ENCODE measurements at places on chromosomes 16 and 17.

GRCh38 chr17:17425005-17425404, 51.8 kb upstream of the MED9 start:
- DNase-seq: peak; percentile 54

GRCh38 chr17:64767269-64767997, 105.3 kb upstream of the SMURF2 start:
- no peak for DNase-seq

DNA sequence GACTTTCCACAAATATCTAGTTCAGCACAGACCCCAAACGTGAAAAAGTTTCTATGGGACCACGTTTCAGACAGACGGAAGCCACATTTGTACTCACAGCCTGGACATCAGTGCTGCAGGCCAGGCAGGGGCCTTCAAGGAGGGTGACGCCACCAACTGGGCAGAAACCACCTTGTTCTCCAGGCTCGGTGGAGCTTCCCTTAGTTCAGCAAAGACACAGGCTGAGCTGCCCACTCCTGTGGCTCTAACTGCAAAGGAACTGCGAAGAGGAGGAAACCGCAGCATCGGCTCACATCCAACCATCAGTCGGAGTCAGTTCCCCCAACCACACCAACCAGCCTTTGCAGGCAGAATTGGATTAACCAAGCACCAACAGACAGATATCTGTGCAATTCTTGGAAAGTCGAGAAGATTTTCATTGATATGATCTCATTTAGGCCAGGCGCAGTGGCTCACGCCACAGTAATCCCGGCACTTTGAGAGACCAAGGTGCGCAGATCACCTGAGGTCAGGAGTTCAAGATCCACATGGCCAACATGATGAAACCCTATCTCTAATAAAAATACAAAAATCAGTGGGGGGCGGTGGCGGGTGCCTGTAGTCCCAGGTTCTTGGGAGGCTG, 73.3 kb upstream of the CNEP1R1 start:
- DNase-seq: peak; percentile 54

- no peak for DNase-seq
Measured at GRCh38 chr16:51453251-51453650, 302.2 kb upstream of the SALL1 start.

- peak; percentile 85 for DNase-seq
Measured at GRCh38 chr17:21513012-21513570, 136.9 kb downstream of the KCNJ12 start.

- no peak for DNase-seq
Measured at GRCh38 chr16:81280393-81280792, 34.4 kb upstream of the GAN start.

DNA sequence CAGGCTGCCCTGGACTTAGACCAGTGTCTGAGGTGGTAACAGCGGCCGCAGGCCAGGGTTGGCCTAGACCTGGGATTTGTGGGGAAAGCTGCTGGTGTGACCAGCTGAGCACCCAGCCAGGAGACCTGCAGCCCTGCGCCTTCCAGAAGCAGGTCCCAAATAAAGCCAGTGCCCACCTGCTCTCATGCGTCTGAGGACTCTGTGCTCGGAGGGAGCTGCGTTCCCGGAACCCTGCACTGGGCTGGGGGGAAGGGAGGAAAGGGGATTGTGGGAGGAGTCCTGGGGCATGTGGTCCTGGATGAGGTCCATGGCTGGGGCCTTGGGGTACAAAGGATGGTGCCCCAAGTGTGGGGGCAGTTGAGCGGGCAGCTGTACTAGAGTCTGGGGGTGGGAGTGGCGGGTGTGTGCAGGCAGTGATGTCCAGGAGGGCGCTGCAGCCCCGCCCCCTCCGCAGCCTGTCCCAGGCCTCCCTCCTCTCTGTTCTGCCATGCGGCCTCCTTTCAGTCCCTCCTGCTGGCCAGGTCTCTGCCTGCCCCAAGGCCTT, 1.8 kb upstream of the NECAB2 start:
- no peak for DNase-seq

- DNase-seq: no peak
Measured at GRCh38 chr16:48052731-48053417, 102.9 kb downstream of the ABCC12 start.

- peak; percentile 91 for DNase-seq
Measured at GRCh38 chr17:79393358-79394052, 217.3 kb downstream of the RBFOX3 start.

DNA sequence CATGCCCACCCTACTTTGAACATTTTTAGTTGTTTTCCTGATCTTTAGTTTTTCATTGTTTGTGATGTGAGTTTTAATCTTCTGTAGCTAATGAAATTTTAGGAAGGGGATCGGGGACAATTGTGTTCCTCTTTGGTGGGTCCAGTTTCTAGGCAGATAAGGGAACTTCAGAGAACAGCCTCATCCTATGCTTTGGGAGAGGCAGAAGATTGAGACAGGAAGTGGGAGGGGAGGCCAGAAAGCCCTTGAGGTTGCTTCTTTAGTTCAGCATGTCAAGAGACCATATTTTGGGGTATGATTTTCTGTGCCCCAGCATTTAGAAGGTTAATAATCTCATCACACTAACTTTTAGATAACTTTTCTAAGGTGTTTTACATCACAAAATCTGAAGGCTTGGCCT, 191.0 kb downstream of the TANC2 start:
- no peak for DNase-seq

GRCh38 chr16:84647828-84648594, at the start of gene KLHL36:
TSS of gene KLHL36 (plus strand) at chr16:84648511. CDS start at chr16:84650868, 2,357 bp downstream.
- no peak for DNase-seq

DNA sequence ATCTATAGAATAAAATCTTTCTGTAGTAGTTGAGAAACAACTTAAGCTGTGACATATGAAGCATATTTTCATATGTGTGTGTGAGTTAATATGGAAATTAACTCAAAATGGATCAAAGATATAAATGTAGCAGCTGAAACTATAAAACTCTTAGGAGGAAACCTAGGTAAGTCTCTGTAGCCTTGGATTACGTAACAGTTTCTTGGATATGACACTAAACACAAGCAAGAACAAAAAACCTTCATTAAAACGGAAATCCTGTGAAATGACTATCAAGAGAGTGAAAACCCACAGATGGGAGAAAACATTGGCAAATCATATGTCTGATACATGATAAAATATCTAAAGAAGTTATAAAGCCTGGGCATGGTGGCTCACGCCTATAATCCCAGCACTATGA, 104.4 kb downstream of the VPS53 start:
- no peak for DNase-seq

GRCh38 chr17:16121915-16122314, 93.4 kb downstream of the NCOR1 start:
- DNase-seq: no peak

DNA sequence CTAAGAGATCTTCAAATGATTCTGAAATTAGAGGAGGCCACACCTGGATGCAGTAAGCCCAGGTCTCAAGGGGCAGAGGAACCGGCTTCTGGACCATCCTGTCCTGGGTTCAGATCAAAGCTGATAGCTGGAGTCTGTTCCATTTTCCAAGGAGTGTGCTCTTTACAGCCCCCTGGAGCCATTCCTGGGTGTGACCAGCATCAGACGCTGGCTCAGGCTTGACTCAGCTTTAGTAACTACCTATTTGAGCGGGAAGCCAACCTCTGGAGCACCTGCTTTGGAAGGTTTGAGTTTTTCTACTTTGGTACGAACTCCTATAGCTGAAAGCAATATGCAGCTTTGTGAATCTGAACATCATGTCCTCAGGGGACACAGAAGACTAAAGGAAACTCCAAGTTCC, 12.9 kb upstream of the BBS2 start:
- DNase-seq: peak; percentile 41

- DNase-seq: peak; percentile 30
Measured at GRCh38 chr17:31535581-31535981, 144.1 kb downstream of the RAB11FIP4 start.

GRCh38 chr17:61072648-61073047, 327.0 kb upstream of the TBX2 start:
- DNase-seq: no peak

- peak; percentile 76 for DNase-seq
Measured at GRCh38 chr16:28317040-28317880, 24.9 kb downstream of the SBK1 start.

DNA sequence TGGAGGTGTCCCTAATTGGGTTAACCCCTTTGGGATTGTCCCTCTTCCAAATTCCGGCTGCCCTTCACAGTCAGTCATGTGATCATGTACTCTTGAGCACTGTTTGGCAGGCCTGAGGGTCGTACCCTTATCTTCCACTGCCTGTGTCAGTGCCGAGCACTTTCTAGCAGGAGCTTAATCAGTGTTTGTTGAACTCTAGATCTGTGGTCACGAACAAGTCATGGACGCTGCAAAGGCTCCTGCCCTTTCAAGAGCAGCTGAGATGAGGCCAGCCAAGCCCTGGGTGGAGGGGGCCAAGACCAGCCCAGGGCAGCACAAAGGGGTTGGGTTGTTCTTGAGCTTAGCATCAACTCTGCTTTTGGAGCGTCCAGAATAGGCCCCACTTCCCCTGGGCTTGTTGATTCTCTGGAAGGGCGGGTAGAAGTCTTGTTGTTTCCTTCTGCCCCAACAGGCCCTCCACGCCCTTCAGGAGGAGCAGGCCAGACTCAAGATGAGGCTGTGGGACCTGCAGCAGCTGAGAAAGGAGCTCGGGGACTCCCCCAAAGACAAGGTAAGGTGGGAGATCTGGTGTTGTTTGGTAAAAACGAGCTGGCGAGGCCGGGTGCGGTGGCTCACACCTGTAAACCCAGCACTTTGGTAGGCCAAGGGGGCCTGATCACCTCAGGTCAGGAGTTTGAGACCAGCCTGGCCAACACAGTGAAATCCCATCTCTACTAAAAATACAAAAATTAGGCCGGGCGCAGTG, 5.3 kb downstream of the IFI35 start:
- no peak for DNase-seq

- DNase-seq: no peak
Measured at GRCh38 chr16:20803192-20803560, 3.1 kb downstream of the ERI2 start.

DNA sequence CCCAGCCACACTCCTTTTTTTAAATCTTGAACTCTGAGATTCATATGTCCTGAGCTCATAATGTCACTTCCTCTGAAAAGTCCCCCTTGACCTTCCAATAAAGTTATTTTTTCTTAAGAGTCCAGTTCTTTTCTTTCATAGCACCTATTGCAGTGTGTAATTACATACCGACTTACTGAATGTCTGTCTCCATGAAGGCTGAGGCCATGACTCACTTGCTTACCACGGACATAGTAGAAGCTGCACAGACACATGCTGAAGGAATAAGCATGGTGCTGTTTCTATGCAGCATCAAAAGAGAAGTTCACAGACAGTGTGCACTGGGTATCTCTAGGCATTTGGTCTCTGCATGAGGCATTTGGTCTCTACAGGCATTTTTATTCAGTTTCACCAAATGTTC, 77.2 kb downstream of the C17orf67 start:
- no peak for DNase-seq

DNA sequence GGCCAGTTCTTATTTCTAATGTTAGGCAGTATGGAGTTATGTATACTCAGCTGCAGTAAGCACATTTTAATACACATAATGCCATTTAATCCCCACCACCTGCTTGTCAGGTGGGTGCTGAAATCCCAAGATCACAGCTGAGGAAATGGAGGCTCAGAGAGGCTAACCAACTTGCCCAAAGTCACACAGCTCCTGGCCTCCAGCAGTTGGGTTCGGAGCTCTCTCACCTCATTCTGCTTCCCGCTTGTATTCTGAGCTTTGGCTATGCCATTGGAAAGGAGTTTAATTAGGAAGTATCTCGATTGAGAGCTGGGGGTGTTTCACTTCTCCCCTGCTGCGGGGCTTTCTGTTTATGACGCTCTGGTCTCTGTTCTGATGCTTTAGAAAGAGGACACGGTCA, 72.6 kb upstream of the CACNG5 start:
- DNase-seq: peak; percentile 13

- no peak for DNase-seq
Measured at GRCh38 chr17:40475234-40475908, 26.1 kb downstream of the TNS4 start.

DNA sequence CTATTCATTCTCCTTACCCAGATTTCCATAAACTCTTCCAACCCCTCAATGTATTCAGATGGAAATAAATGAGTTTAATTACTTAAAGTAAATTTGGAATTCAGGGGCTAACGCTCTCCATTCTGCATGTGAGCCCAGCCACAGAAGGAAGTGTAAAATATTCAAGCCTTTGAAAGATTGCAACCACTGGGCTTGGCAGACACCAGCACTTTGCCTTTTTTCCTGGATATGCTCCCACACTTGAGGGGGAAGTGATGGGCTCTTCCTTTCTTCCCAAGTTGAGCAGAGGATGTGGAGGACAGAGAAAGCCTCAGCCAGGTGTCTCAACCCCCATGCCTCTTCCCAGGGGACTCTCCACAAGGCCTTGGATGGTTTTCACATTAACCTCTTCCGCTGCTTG, 825.1 kb upstream of the EEF2KMT start:
- DNase-seq: no peak

- peak; percentile 45 for DNase-seq
Measured at GRCh38 chr16:2520784-2521531, 787 bp downstream of the AMDHD2 start.

- DNase-seq: no peak
Measured at GRCh38 chr16:72840631-72841381, 207.1 kb downstream of the ZFHX3 start.

DNA sequence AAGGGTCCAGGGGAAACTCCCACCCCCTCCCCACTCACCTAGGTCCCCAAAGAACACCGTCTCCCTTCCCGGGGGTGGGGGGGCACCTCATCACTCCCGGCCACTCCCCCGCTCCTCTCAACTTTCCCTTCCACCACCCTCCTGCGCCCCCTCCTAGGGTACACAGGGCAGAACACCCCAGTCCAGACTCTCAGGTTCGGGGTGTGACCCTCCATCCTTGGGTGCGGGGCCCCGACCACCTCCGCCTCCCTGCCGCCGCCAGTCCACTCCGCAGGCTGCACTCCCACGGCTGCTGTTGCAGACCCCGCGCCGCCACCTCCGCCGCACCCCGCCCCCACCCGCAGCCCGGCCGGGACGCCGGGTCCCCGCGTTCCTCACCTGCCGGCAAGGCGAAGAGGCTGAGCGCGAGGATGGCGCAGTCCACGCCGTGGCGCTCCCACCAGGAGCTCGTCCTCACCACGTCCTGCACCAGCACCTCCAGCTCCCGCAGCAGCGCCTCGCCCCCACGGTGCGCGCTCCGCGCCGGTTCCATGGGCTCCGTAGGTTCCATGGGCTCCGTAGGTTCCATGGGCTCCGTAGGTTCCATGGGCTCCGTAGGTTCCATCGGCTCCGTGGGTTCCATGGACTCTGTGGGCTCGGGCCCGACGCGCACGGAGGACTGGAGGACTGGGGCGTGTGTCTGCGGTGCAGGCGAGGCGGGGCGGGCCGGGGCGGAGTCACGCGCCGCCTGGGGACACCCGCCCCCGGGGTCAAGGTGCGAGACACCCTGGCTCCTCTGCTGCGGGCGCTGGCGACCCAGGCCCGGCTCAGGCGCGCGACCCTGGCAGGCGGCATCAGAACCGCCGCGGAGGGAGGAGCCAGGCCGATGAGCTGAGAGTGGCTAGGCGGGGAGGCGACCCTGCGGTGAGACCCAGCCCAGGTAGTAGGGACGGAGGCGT, at the start of gene FADS6:
Gene FADS6 (minus strand): TSS at position 660 of the 938 bp plus-strand sequence. CDS start 38 bp downstream, at position 622.
- no peak for DNase-seq

- peak; percentile 61 for DNase-seq
Measured at GRCh38 chr16:11211061-11211976, 44.7 kb downstream of the SOCS1 start.
